ENCODE measurements at places on chromosomes 4 and X.

DNA sequence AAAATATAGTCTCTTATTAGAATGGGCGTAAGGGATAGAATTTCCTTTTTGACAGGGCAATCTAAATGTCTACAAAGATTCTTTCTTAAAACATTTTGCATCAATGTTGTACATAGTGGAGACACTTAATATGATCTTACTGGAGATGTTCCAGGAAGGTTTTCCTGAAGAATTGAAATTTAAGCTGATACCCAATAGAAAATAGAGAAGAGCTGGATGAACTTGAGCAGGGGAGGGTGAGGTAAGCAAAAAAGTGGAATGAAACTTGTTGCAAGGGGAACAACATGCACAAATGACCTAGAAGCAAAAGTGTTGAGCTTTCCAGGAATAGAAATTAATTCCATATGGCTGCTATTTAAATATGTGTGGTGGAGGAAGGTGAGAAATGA, 19.7 kb downstream of the SLAIN2 start:
- no peak for DNase-seq

DNA sequence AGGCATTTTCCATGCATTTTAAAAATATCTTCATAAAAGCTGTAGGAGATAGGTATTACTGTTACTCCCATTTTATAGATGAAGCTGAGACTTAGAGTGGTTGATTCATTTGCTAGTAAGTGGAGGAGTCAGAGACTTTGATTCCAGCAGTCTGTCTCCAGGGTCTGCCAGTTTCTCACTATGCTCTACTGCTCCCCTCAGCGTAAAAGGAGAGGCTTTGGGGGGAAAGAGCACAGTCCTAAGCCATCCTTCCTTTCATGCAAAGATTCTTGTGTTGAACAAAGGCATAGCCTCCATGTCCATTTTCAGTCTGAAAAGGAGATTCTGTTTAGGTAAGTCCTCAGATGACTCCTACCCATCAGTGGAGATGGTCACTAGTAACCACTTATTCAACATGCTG, 117.7 kb upstream of the TMEM150C start:
- no peak for DNase-seq

DNA sequence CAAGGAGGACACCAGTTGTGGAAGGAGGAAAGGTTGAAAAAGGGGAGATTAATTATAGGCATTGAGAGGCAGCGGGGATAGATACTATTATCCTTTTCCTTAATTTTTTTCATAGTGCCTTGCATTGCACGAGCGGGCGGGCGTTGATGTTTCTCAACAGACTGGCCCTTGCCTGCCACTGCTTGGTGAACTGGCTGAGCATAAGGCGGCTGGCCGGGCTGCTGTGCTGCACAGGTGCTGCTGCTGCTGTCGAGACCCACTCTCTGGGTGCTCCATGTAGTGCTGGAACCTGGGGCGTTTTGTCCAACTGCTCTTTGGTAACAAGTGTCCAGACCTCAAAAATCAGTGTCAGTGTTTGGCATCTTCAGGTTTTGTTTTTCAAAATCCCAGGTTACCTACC, 83.3 kb upstream of the PAQR3 start:
- DNase-seq, result no peak

DNA sequence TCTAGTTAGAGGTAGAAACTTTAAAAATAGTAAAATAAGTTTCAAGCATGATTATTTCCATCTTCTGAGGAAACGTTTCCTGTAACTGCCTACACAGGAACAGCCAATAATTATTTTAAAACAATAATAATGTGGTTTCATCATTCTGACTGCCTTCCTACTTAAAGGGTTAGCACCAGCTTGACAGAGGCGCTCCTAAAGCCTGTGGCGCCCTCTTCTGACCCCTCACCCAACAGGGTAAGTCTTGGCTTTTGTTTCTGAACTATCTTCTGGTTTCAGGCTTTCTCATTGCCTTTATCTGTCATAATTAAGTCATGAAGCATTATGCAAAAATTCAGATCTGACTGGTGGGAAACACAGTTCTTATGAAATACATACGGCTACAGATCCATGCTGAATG, 96.7 kb downstream of the ITM2A start:
- DNase-seq, result no peak

DNA sequence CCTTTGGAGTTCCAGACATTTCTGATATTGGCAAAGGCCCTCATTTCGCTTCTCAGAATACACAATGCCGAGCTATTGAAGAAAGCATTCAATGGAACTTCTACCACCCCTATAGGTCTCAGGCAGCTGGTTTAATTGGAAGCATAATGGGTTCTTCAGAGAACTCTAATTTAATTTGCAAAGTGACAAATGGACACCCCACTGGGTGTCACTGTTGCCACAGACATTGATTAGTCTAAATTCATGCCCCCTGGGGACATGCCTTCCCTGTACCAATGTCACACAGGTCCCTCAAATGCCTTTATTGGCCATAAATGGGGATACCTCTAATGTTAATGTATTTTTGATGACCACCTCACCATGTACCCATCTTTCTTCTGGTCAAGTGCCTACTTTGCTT, 22.9 kb upstream of the TMEM255A start:
- no peak for DNase-seq

DNA sequence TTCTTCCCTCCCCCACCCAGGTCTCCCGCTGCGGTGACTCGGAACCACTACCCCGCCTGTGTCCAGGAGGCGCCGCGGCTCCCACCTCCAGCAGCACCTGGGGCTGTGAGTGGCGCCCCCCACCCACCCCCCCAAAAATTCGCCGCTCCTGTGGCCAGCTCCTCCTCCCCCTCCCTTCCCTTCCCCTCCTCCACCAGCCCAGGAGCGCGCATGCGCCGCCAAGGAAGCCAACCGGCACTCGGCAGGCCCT, 278 bp downstream of the CLOCK start:
- DNase-seq, result no peak

- no peak for DNase-seq
Measured at GRCh38 chr4:88573995-88574394, 18.3 kb upstream of the HERC3 start.

DNA sequence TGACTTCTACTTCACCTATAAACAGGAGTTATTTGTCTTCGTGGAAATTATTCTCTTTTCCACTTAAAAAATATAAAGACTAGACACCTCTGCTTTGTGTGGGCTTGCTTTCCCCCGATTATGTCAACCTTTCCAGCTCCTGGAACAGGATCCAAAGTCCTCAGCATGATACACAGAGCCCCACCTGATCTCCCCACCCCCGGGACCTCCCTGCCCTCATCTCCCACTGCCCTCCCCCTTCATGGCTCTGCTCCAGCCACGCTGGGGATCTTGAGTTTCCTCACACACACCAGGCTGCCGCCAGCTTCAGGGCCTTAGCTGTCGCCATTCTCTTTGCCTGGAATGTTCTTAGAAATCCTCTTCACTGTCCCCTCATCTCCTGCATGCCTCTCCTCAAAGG, 55.3 kb downstream of the MBNL3 start:
- no peak for DNase-seq

- no peak for DNase-seq
Measured at GRCh38 chrX:12716574-12716973, 74.6 kb upstream of the PRPS2 start.

- no peak for DNase-seq
Measured at GRCh38 chrX:134530845-134531244, 70.9 kb downstream of the HPRT1 start.

- peak; percentile 58 for DNase-seq
Measured at GRCh38 chrX:13717700-13718472, 16.5 kb downstream of the TRAPPC2 start.

DNA sequence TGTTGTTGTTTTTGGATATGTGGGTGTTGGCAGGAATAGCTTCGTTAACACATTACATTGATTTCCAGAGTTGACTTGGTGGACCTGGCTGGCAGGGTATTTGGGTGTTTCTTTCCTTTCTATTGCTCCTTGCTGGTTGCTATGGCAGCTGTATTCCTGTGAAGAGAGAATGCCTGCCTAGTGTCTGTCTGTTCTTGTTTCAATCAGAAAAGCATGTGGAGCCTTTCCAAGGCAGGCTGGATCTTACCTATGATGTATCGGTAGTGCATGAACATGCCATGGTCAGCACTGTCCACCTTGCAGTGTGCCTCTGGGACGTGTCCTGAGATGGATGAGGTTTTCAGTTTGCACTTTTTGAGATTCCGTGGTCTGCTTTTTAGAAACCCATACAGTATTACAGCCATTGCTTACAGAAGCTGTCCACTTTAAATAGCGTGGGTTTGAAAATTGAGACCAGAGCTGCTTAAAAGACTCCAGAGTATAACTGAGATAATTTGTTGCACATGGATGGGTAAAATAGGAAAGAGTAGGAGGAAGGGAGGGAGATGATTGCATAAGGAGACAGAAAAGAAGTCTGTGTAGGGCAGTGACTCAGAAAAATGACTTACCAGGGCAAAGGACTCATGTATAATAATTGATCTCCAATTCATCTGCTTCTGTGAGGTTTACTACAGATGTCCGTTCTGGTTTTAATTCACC, 20.0 kb upstream of the AADAT start:
- DNase-seq, result peak; percentile 26

- DNase-seq, result no peak
Measured at GRCh38 chr4:142222127-142222526, 585.7 kb downstream of the IL15 start.

DNA sequence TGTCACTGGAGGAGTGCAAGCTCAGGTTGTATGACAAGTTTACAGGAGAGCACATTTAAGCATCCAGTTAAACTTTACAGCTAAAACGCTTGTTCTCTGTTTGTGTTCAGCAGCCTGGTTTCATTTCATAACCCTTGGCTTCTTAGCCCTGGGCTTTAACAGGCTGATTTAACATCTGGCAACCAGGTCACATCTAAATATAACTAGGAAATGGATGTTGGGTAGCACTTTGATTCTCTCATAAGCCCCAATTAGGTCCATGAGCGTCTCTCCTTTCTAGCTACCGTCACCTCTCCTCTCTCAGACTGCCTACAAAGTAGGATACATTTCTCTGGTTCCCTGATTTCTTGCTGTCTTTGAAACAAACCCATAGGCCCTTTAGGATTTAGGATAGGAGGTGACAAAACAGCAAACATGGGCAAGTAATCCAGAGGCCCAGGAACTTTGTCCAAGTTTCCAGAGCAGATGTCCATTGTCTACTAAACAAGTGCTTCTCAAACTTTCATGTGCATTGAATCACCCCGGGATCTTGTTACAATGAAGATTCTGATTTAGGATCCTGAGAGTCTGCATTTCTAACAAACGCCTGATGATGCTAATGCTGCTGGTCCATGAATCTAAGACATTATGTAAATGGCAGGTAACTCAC, 22.5 kb downstream of the OTUD6A start:
- no peak for DNase-seq

GRCh38 chr4:7020290-7020689, 22.9 kb upstream of the TADA2B start:
- DNase-seq, result no peak

DNA sequence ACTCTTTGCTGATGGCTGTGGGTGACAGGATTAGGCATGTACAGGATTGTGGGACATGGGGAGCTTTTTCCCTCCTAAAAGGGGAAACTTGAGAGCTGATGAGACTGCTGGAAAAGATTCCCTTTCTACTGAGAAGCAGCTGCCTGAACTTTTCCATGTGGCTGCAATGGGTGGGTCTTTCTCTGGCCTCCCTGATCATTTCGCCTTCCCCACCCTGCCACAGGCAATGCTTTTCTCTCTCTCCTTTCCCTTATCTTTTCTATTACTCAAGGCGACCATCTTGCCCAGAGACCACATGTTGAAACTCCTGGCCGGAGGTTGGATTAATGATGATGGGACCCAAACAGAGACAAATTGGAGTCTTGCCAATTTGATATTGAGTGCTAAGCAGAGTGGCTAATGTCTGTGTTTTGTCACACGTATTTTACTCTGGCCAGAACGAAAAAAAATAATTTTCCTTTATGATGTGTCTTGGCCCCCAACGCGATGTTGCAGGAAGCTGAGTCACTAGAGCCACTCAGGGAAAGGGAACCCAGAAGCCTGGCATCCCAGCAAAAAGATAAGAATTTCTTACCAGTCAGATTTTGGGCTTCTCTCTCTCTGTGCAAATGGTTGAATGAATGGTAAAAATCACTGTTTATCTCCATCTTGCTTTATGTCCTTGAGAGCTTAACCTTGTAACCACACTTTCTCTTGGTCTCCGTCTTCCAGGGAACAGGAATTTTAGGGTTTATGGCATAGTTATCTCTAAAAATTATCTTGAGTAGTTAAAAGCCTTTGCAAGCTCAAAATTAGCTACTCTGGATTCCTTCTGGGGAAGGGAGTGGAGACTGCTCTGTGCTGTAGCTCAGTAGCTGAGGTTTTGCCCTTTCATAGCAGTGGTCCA, 19.4 kb upstream of the ATP8A1 start:
- DNase-seq, result no peak

DNA sequence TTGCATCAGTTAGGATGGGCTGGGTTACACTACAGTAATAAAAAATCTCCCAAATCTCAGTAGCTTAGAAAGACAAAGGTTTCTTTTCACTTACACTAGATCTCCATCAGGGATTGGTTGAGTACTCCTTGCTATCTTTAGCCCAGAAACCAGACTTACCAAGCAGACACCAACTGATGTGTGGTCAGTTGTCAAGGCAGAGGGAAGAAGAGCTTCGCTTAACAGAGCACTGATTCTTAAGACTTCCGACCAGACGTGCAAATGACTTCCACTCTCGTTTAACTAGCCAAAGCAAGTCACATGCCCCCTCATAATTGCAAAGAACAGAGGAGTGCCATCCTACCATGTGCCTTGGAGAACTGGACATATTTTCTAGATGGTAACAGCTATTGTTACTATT, 5.7 kb upstream of the ZNF518B start:
- DNase-seq, result no peak

DNA sequence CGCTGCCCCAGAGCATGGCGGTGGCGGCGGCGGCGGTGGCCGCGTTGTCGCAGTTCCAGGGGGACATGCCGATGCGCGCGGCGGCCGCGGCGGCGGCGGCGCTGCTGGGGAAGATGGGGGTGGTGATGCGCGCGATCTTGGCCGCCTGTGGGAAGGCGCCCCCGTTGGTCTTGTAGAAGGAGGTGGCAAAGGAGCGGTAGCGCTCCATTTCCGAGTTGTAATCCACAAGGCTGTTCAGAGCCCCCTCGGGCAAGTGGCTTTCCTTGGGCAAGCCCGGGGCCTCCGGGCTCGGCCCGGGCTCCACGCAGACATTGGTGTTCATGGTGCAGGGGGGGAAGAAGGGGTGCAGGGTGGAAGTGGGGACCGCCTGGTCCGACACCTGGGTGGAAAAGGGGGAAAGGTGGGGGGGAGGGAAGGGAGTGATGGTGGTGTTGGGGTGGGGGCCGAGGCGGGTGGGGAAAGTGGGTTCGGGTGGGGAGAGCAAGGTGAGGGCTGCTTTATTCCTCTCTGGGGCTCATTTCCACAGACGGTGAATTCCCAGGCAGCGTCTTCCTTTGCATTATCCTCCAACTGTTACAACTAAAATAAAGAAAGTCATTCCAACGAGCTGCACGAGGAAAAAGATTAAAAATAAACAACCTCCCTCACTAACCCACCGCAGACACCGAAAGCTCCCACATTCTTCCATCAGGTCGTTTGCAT, 3.1 kb downstream of the CXXC4 start:
- no peak for DNase-seq

Data from GM04503 (cell line).